ENCODE measurements at places on chromosomes 7 and 10.

DNA sequence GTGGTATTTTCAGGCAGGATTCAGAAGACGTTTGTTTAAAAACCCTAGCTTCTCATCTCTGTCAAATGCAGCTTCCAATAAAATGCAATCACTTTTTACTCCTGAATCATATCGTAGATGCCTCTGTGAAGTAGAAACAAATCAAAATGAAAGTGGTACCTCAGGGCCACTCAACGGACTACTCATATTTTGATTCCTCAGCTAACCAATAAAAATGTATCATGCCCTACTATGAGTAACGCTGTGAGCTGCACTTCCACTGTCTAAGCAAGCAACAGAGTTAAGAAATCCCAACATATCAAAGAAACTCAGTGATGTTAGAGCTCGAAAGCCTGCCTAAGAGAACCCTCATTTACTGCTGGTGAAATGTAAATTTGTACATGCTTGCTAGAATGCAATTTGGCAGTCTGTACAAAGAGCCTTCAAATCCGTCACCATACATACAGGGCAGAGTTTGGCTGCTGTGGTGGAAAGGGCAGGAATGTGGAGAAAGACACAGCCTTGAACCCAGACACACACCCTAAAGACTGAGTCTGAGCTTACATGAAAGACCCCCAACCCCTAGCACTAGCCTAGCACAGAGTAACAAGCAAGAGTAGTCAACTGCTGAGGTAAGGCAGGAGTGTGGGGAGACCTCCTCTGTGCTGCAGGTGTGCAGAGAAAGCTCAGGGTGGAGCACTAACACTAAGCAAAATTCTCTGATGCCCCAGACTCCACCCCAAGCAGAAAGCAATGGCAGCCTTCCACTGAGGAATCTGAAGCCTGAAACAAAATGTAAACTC is 151.5 kb downstream of the ANK3 start:
- DNase-seq, result no peak

- no peak for DNase-seq
These were observed 130.2 kb upstream of the COBL start for GRCh38 chr7:51446785-51447184.

- DNase-seq, result no peak
These were observed 23.2 kb upstream of the RADIL start for GRCh38 chr7:4906682-4907081.

GRCh38 chr7:47957156-47957555 is 8.9 kb upstream of the PKD1L1 start:
- DNase-seq, result no peak

- DNase-seq, result no peak
These were observed 683.3 kb downstream of the GRM8 start for GRCh38 chr7:126569402-126569801.
